ENCODE measurements at places on chromosomes 16 and 17.

GRCh38 chr17:2961446-2961845 is 102.0 kb downstream of the OR1D5 start:
- no peak for DNase-seq

GRCh38 chr17:49926886-49927285 is 42.1 kb upstream of the DLX4 start:
- DNase-seq = no peak

DNA sequence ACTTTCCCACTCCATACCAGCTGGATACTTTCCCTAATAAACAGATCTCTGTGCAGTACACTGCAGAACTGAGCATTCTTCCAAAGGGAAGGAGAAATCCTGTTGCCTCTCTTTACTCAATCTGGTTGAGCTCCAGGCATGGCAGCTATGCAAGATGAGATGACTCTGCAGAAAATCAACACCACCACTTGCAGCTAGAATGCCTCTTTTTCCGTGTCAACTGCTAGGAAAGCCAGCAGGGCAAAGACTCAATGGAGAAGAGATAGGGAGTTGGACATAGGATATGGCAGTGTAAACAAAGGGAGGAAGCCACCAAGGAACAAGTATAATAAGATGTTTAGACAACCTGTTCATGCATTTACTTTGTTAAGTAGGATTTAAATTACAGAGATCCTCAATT is 40.4 kb upstream of the CORO6 start:
- no peak for DNase-seq

- DNase-seq = no peak
Measured at GRCh38 chr17:60314423-60314822, 77.5 kb downstream of the USP32 start.

- no peak for DNase-seq
Measured at GRCh38 chr16:87856791-87857228, 12.5 kb downstream of the SLC7A5 start.

DNA sequence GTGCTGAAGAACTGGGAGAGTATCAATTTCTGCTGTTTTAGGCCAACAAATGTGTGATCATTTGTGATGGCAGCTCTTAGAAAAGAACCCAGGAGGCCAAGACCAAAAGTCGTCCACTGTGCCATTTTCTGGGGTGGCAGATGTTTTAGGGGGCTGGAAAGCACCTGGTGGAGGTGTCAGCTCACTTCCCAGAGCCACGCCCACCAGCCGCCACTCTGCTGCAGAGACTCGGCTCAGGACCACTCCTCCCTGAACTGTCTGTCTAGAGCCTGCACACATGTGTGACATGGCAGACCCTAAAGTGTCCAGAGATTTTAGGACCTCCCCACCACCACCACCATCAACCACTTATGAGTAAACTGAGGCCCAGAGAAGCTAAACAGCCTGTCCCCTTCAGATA is 23.9 kb upstream of the RPL38 start:
- no peak for DNase-seq

GRCh38 chr17:164303-165235 is 16.9 kb downstream of the DOC2B start:
- peak; percentile 25 for DNase-seq

- DNase-seq = no peak
Measured at GRCh38 chr16:73317321-73317857, 269.5 kb upstream of the ZFHX3 start.

DNA sequence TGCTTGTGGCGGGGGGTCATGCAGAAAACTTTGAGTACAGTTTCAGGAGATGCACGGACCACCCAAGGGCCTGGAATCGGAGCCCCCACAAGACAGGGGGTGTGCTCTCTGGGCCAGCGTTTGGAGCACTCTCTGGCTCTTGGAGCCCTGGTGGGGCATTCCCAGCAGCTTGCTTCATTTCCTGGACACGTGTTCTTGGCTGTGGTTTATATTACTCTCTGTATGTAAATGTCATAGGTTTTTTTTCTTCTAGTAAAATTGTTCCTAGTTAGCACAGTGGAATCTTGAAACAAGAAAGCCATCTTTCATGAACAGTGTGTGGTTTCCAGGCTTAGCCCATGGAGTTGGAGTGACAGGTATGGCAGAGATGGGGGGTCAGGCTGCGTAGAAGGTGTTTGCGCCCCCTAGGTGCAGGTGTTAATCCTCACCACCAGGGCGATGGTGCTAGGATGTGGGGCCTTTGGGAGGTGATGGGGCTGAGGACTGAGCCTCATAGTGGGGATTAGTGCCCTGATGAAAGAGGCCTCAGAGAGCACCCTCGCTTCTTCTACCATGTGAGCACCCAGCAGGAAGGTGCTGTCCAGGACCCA is 79.8 kb downstream of the JPH3 start:
- no peak for DNase-seq

GRCh38 chr16:8595783-8596182 is 5.5 kb upstream of the TMEM114 start:
- DNase-seq = no peak

DNA sequence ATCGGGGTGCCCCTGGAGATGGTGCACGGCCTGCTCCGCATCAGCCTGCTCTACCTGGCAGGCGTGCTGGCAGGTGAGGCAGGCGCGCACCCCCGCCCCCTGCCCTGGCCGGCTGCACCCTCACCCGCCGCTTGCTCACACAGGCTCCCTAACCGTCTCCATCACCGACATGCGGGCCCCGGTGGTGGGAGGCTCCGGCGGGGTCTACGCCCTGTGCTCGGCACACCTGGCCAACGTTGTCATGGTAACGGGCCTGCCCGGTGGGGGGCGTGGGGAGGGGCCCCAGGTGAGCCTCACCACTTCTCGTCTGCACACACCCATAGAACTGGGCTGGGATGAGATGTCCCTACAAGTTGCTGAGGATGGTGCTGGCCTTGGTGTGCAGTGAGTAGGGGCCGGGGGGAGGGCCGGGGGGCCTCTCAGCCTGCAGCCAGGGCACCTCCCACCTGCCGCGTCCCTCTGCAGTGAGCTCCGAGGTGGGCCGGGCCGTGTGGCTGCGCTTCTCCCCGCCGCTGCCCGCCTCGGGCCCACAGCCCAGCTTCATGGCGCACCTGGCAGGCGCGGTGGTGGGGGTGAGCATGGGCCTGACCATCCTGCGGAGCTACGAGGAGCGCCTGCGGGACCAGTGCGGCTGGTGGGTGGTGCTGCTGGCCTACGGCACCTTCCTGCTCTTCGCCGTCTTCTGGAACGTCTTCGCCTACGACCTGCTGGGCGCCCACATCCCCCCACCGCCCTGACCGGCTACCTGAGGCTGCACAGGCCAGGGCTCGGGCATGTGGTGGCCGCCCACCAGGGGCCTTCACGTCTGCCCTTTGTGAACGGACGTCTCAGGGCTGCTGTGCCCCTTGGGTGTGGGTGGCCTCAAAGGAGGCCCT is 2.1 kb downstream of the RHBDL1 start:
- no peak for DNase-seq

- no peak for DNase-seq
Measured at GRCh38 chr17:52724578-52724977, 566.1 kb upstream of the CA10 start.

DNA sequence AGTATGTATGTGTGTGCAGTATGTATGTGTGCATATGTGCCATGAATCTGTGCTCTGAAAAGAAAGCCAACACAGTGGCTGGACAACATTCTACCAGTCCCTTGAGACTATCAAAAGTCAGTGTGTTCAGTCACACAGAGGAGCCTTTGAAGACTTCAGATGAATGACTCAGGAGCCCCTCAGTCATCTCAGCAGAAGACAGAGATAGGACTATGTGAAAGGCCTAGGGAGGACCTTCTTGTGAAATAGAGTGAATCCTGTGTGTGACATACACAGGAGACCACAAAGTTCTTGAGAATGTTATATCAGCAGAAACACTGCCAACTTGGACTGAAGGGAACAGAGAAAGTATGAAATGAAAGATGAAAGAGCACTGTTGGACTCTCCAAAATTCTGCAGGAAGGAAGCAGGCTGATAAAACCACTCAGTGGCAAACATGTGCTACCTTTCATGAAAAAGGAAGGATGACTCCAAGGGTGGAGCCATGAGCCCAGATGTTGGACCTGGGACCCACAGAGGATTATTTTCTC is 108.4 kb downstream of the METRNL start:
- no peak for DNase-seq

DNA sequence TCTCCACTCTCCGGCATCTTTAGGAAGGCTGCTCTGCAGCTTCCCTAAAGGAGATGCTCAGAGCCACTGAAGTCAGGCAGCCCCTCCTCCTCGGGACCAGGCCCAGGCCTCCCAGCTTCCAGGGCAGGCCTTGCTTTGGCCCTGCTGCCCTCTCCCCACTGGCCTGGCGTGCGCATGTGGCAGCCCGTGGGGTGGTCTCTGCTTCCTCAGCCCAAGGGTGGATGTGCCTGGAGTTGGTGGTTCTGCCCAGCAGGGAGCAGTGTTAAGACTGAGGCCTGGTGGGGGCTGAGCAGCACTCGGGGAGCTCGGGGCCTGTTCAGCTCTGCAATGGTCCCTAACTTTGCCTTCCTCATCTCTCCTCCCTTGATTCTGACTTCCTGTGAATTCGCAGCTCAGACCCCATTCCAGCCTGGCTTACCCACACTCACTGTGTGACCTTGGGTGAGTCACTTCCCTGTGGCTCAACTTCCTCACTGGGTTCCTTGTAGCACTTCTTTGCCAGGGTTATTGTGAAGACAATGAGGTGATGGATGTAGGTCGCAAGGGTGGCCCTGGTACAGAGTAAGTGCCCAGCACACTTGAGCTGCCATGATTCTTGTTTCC is 63.2 kb downstream of the NKD1 start:
- DNase-seq = no peak

GRCh38 chr17:50675190-50675589 is 32.5 kb downstream of the ANKRD40 start:
- no peak for DNase-seq

DNA sequence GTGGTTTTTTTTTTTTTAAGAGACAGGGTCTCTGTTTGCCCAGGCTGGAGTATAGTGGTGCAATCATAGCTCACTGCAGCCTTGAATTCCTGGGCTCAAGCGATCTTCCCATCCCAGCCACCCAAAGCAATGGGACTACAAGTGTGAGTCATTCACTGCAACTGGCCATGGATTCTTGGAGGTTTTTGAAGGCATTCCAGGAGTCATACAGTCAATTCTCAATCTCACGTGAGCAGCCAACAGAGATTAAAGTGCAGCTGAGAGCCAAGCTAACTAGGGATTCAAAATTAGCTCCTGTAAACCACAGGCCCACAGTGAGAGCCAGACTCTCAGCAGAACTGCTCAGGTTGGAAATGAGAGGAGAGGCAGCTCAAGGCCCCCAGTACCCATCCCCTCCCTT is 30.2 kb downstream of the XPO6 start:
- DNase-seq = no peak

GRCh38 chr17:77354670-77355455 is 214.1 kb downstream of the SEC14L1 start:
- peak; percentile 16 for DNase-seq

- DNase-seq = no peak
Measured at GRCh38 chr17:8488901-8489300, 53.2 kb downstream of the NDEL1 start.

GRCh38 chr17:36602030-36602748 is 806 bp downstream of the MRM1 start:
- DNase-seq = peak; percentile 27

- DNase-seq = no peak
Measured at GRCh38 chr17:78022425-78022824, 63.9 kb downstream of the TNRC6C start.

Data from stimulated activated CD4-positive, alpha-beta T cell treated with anti-CD3 and anti-CD28 coated beads, Interleukin-2, amount 100 ng/mL, for 24 hours (primary cell).